Uterus (tissue), 4 donors: ENCODE measurements at places on chromosomes 7 and 10. TPM values are rescaled to one million over a fixed set of nuclear protein-coding genes. Genes with fewer than 3 reads are reported as not detected.

The HOXA9 gene
- total RNA-seq = 25.0 TPM

DNA sequence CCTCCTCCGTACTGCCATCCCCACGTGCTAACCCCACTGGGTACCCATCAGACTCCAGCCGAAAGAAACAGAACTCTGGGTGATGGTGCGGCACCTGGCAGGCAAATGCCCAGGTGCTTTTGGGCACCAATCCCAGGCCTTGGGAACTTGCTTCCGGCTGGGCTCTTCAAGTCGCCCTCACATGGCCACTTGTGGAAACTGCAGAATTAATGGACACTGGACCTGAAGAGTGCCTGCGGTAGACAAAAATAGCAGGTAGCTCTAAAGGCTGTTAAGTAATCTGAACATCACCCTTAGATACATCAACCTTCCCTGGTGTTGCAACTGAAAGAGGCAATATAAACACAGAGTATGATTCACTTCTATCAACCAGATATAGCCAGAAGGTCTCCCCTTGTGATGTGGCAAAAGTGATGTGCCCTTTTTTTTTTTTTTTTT lies 644.4 kb downstream of the GRM8 start:
- DNase-seq = no peak

The ARHGAP22 gene
- 3.6 TPM for total RNA-seq

DNA sequence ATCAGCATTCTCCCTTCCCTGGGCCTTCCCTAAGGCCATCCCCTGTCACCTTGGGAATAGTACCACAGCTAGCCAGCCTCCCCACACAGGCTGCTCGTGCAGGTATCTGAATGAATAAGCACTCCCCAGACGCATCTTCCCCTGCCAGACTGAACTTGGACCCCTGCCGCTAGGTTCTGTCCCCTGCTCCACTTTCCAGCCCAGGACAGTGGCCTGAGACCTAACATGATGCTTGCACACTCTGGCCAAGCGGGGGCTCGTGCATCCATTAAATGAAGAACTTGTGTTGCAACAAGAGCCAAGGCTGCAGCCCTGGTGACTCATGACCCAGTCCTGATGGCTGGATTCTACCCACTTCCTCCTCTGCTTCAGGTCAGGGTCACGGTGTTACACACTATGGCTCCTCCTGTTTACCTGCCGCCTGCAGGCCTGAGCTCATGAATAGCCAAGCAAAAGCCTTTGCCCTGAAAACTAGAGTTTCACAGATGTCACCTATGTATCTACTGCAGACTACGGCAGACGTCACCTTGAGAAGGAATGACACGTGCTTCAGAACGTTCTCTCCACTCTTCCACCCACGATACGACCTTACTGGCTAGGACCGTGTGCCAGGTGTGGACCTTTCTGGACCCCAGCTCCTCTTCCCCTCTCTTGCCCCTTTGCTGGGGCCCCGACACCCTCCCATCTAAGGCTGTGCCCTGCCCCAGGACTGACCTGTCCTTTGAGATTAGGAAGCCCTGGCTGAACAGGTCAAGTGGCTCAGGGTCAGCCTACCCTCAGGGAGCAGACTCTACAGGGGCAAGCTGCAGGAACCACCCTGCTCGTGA lies 6.5 kb downstream of the ASB13 start:
- peak; percentile 46 for DNase-seq

- no peak for DNase-seq
Measured at GRCh38 chr10:73910401-73910763, 550 bp upstream of the PLAU start.

The CCL24 gene
- total RNA-seq = not detected

The SCART1 gene
- 1.8 TPM for total RNA-seq

The PILRB gene
- total RNA-seq = 54.2 TPM

GRCh38 chr10:61746377-61746776 lies 83.6 kb downstream of the CABCOCO1 start:
- DNase-seq = no peak

DNA sequence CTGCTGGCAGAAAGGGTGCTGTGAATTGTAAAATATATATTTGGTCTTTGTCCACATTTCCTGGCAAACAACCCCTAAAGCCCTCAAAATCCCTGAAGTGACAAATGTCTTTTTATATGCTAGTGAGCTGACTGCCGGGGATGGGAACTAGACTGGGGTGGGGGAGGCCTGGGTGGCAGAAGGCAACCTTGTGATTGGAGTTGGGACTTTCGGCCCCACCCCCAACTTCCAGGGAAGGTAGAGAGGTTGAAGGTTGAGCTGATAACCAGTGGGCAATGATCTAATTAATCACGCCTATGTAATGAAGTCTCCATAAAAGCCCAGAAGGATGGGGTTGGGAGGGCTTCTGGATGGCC lies 2.7 kb downstream of the EPHA1 start:
- no peak for DNase-seq

The TAS2R4 gene
- 0.29 TPM for total RNA-seq

- peak; percentile 13 for DNase-seq
Measured at GRCh38 chr7:97733276-97734161, 1.6 kb downstream of the TAC1 start.

- DNase-seq = no peak
Measured at GRCh38 chr7:26787701-26788100, 76.7 kb downstream of the SKAP2 start.

The EPHB6 gene
- 34.6 TPM for total RNA-seq

The CALML3 gene
- not detected for total RNA-seq

The TLX1 gene
- not detected for total RNA-seq

- DNase-seq = no peak
Measured at GRCh38 chr10:98536551-98536950, 89.8 kb upstream of the HPS1 start.

The STK31 gene
- total RNA-seq = not detected

DNA sequence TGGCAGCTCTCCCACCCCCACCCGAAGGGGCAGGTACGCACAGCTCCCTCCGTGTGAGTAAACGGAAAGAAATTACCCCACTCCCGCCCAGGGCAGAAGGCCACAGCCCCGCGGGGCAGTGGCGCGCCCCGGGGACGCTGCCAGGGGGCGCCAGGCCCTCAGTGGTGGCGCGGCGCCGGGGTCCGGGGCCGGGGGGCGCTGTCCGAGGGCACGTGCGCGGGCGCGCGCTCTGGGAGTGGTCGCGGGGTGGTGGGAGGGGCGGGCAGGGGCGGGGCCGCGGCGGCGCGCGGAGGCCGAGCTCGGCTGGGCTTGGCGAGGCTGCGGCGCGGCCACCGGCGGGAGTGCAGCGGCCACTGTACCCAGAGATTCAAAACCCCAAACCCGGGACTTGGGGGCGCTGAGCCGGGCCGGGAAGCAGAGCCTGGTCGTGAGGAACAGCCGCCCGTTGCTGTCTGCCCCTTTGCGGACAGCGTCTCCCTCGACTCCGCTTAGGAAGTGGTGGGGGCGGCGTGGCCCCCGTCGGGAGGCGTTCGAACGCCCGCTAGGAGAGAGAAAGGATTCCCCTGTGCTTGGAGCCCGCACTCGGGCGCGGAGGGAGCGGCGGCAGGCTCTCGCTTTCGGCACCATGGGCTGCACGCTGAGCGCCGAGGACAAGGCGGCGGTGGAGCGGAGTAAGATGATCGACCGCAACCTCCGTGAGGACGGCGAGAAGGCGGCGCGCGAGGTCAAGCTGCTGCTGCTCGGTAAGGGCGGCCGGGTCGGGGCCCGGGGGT lies at the start of gene GNAI1:
TSS of gene GNAI1 (plus strand) at position 296 of the 773 bp plus-strand sequence. CDS start at position 626, 330 bp downstream.
- peak; percentile 81 for DNase-seq

The RPEL1 gene
- not detected for total RNA-seq

GRCh38 chr7:121876656-121877500 lies 3.9 kb downstream of the PTPRZ1 start:
- no peak for DNase-seq

- DNase-seq = peak; percentile 21
Measured at GRCh38 chr7:73342645-73343044, 14.7 kb downstream of the FKBP6 start.

DNA sequence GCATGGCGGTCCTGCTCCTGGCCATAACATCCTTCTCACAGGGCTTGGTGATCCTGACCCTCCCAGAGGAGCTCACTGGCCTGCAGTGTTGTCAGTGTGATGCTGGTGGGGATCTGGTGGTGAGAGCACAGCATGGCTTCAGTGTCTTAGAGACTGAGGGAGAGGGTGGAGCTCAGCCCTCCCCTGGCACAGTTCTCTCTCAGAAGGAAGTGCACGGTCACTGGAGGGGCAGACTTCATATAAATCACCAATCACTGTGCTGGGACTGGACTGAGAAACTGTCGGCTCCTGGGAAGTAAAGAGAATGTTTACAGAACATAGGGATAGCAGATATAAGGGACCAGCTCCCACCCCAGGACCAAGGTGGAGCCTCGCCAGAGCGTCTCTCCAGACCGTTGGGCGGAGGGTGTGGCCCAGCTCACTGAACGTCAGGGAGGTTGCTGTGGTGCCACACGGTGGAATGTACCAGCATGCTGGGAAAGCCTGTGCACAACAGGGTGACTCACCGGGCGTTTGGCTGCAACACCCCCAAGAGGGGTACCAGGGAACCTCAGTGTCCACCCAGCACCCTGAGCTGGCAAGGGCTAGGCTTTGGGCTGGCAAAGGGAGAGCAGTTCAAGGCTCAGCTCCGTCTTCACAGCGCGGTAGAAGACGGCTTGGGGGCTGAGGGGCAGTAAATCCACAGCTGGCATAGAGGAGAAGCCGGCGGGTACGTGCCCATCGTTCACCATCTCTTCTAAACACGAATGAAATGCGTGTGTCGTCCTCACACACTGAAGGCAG lies 8.8 kb upstream of the GET4 start:
- DNase-seq = peak; percentile 67

The SSMEM1 gene
- not detected for total RNA-seq

DNA sequence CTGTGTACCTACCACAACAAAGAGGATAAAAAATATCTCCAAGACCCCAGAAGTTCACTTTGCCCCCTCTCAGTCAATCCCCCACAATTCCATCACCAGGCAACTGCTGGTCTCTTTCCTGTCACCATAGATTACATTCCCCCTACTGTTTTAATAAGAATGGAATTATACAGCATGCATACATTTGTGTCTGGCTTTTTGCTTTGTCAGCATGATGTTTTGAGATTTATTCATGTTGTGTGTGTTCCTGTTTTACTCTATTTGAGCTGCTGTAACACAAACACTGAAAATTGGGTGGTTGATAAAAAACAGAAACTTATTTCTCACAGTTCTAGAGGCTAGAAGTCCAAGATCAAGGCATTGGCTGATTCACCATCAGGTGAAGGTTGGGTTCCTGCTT lies 214.5 kb upstream of the IGFBP3 start:
- no peak for DNase-seq

GRCh38 chr10:82498976-82499375 lies 624.0 kb downstream of the NRG3 start:
- no peak for DNase-seq

GRCh38 chr10:59019603-59020002 lies 156.8 kb upstream of the PHYHIPL start:
- DNase-seq = no peak

- no peak for DNase-seq
Measured at GRCh38 chr10:3006607-3007006, 60.7 kb upstream of the PFKP start.
